Small intestine (tissue), 16 donors: ENCODE measurements at places on chromosomes 12 and 14. TPM values are rescaled to one million over a fixed set of nuclear protein-coding genes. Genes with fewer than 3 reads are reported as not detected.

Gene CFAP73
- polyA plus RNA-seq, result 0.19 TPM

GRCh38 chr12:40692765-40693206 lies 547 bp downstream of the CNTN1 start:
- no peak for DNase-seq

- peak; percentile 58 for DNase-seq
Measured at GRCh38 chr12:110245369-110245772, 35.7 kb upstream of the ATP2A2 start.

GRCh38 chr14:67817750-67818438 lies 1.5 kb upstream of the ZFYVE26 start:
- DNase-seq, result no peak

DNA sequence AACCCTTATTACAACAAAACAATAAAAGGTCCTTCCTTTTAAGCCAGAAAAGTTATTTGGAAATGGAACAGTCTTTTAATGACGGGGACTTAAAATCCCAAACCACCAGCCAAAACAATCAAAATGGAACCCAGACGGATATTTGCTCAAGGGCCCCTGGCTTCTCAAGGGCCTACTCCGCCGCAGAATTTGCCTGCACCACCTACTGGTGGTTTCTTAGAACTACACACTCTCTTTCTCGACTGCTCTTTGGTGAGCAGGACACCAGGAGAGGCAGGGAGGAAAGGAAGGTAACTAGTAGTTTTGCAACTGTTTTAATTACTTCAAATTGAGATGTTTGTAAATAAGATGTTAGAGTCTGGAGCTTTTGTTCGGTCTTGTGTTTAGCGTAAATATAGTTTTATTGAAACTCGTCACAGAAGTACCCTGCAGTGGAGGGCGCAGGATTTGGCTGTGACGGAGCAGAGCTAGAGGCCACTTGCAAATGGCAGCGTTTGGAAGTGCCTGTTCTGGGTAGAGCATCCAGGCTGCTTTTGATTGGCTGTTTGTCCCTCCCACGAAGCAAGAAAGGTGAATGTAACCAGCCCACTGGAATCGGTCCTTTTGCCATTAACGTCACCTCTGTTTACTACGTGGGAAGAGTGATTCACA lies 238.5 kb downstream of the CACNA1C start:
- DNase-seq, result peak; percentile 59

GRCh38 chr14:96802963-96803362 lies 5.8 kb downstream of the VRK1 start:
- DNase-seq, result no peak

DNA sequence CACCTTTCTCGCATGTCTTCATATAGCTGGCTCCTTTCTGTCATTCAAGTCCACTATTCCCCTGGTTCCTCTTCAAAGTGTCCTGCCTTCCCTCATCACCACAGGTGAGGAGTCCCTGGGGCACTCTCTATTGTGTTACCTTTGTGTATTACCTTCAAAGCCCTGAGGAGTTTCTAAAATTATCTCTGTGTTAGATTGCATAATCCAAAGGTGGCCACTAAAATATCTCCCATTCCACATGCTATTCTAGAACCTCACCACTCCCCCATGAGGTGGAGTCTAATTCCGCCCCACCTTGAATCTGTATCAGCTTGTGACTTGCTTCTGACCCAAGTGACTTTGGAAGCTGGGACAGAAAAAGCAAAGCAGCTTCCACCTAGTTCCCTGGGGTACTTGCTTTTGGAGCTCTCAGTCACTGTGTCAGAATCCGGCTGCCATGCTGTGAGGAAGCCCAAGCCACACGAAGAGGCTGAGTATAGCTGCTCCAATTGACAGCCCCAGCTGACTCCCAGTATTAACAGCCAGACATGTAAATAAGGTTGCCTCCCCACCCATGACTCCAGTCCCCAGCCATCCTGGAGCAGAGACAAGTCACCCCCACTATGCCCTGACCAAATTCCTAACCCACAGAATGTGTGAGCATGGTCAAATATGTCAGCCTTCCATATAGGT lies 6.8 kb downstream of the HRK start:
- no peak for DNase-seq

- DNase-seq, result no peak
Measured at GRCh38 chr12:44771485-44772021, 104.6 kb downstream of the NELL2 start.

- DNase-seq, result peak; percentile 13
Measured at GRCh38 chr12:53868511-53868986, 70.1 kb upstream of the HOXC13 start.

DNA sequence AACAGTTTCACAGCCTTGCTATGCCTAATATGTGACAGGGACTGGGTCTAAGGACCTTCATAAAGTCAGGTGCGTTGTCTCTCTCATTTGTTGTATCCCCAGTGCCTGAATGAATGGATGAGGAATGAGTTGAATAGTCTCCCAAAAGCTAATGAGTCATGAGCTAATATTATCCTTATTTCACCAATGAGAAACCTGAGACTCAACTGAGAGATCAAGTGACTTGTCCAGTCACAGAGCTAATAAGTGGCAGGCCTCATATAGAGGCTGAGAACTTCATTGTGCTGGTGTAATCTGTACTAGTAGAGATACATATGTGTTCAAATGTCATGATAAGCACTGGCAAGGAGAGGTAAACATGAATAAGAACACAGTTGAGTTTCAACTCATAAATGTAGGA lies 612.4 kb downstream of the NRXN3 start:
- no peak for DNase-seq

GRCh38 chr14:32998433-32998832 lies 59.8 kb downstream of the NPAS3 start:
- DNase-seq, result no peak

DNA sequence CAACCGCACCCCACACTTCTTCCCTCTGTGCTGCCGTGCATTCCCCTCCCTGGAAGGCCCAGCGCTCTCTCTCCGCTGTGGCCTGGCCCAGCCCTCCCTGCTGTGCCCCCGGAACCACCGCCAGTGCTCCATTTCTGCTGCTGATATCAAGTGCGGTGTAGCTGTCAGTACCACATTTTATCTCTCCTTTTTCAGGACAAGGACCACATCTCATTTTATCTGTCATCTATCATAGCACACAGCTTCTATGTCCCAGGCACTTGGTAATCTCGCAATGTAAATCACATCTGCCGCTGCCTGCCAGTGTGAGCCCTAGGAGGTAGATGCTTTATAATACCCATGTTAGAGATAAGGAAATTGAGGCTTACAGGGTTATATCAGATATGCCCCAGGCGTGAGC lies 18.3 kb downstream of the IL31 start:
- no peak for DNase-seq

GRCh38 chr12:91267039-91267438 lies 84.4 kb upstream of the DCN start:
- no peak for DNase-seq

Gene CLEC1B
- polyA plus RNA-seq, result 0.09 TPM

Gene NAV3
- not detected for polyA plus RNA-seq

DNA sequence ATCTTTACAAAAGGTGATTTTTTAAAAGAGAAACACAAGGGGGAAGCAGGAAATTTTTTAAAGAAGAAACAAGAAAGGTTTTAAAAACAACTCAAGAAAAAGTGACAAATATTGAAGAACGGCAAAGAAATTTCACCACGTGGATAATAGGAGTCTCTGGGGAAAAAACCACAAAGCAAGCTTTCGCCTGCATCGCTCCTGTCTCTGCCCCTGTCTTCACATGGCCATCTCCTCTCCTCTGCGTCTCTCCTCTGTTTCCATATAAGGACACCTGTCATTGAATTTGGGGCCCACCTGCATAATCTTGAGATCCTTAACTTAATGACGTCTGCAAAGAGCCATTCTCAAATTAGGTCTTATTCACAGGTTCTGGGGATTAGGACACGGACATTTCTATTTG lies 175.8 kb downstream of the ETV6 start:
- DNase-seq, result no peak

Gene BDKRB1
- 4.3 TPM for polyA plus RNA-seq

GRCh38 chr12:77025782-77026314 lies 39.5 kb downstream of the E2F7 start:
- DNase-seq, result no peak

Gene FLVCR2
- polyA plus RNA-seq, result 29.7 TPM

- DNase-seq, result no peak
Measured at GRCh38 chr12:131923260-131923659, 5.8 kb upstream of the PUS1 start.
